ENCODE measurements at places on chromosomes 6 and 20.

- H3K27me3 ChIP-seq: peaks cover 5% of the 10 kb centered on the region
- H3K27ac ChIP-seq: no peak overlapping the region
- no peak overlapping the region for H3K4me3 ChIP-seq
- H3K4me1 ChIP-seq: no peaks in the 10 kb centered on the region
- H3K36me3 ChIP-seq: no peaks in the 10 kb centered on the region
Measured at GRCh38 chr20:52789716-52790115, 182.4 kb upstream of the TSHZ2 start.

- H3K27ac ChIP-seq: no peak overlapping the region
- no peaks in the 10 kb centered on the region for H3K4me1 ChIP-seq
- no peak overlapping the region for H3K4me3 ChIP-seq
- no peak for DNase-seq
- H3K27me3 ChIP-seq: peaks cover 20% of the 10 kb centered on the region
- H3K36me3 ChIP-seq: no peaks in the 10 kb centered on the region
Measured at GRCh38 chr20:59836767-59837166, 96.7 kb downstream of the SYCP2 start.

DNA sequence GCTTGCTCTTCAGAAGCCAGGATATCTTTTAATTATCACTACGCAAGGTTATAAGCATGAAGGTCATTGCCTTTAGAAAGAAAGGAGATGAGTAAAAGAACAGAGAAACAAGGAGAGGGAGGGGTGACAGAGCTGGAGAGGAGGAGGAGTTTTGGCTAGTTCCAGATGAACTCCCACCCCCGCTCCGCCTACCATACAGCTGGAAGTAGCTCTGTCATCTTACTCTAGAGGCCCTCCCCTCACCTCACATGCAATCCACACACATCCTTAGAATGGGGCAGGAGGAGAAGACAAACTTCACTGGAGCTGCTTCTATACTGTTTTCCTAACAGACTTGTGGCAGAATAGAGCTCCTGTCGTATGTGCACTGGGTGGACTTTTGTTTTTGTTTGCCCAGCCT, 144.7 kb downstream of the SCML4 start:
- no peak overlapping the region for H3K27ac ChIP-seq
- H3K27me3 ChIP-seq: peaks cover 3% of the 10 kb centered on the region
- H3K4me3 ChIP-seq: no peak overlapping the region
- H3K36me3 ChIP-seq: no peaks in the 10 kb centered on the region
- no peaks in the 10 kb centered on the region for H3K4me1 ChIP-seq

DNA sequence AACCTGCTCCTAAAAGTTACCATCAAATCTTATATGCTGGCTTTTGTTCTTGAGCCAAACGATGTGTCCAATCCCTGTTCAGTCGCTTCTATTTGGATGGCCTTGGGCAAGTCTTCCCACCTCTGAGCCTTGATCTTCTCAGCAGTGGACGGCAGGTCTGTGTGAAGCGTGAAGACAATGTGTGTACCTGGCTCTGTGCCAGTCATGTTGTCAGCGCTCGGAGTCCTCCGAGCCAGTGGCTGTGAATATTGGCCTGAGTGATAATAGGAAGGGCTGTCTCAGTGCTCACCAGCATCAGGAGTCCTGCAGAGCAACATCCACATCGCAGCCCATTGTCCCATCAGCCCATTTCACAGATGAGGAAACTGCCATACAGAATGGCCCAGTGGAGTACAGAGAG, 219.0 kb downstream of the CDC5L start:
- H3K4me3 ChIP-seq: no peak overlapping the region
- H3K27me3 ChIP-seq: no peaks in the 10 kb centered on the region
- H3K27ac ChIP-seq: no peak overlapping the region
- DNase-seq: no peak

DNA sequence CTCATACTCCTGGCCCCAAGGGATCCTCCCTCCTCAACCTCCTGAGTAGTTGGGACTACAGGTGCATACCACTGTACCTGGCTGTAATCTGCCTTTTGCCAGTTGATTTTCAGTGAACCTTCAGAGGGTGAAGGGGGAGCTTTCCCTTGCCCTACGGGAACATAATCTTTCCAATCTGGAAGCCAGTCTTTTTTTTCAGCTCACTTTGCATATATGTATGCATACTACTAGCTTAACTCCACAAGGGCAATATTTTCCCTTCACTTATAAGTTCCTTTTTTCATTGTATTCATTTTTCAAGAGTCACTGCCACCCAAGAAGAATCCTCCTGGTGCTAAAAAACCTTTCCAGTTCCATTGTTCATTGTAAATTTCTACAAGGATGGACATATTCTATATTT, 53.4 kb upstream of the GCM1 start:
- no peak for DNase-seq
- H3K4me3 ChIP-seq: no peak overlapping the region
- no peaks in the 10 kb centered on the region for H3K36me3 ChIP-seq
- H3K27me3 ChIP-seq: no peaks in the 10 kb centered on the region
- peaks cover 15% of the 10 kb centered on the region for H3K4me1 ChIP-seq
- H3K27ac ChIP-seq: no peak overlapping the region

- H3K36me3 ChIP-seq: no peaks in the 10 kb centered on the region
- no peaks in the 10 kb centered on the region for H3K4me1 ChIP-seq
- H3K4me3 ChIP-seq: no peak overlapping the region
- no peak overlapping the region for H3K27ac ChIP-seq
Measured at GRCh38 chr6:156449128-156449527, 328.1 kb upstream of the ARID1B start.

- H3K4me1 ChIP-seq: no peaks in the 10 kb centered on the region
- H3K27me3 ChIP-seq: peaks cover 6% of the 10 kb centered on the region
- DNase-seq: no peak
Measured at GRCh38 chr20:9884666-9885065, 45.8 kb upstream of the PAK5 start.

- H3K27me3 ChIP-seq: peaks cover 3% of the 10 kb centered on the region
- H3K27ac ChIP-seq: no peak overlapping the region
- no peaks in the 10 kb centered on the region for H3K36me3 ChIP-seq
- no peak for DNase-seq
- H3K4me3 ChIP-seq: no peak overlapping the region
- no peaks in the 10 kb centered on the region for H3K4me1 ChIP-seq
Measured at GRCh38 chr6:24619661-24620060, 26.3 kb downstream of the KIAA0319 start.

- H3K27ac ChIP-seq: no peak overlapping the region
- no peak for DNase-seq
- no peaks in the 10 kb centered on the region for H3K4me1 ChIP-seq
- no peak overlapping the region for H3K4me3 ChIP-seq
- H3K27me3 ChIP-seq: peaks cover 37% of the 10 kb centered on the region
Measured at GRCh38 chr6:150567823-150568383, 31.8 kb upstream of the PLEKHG1 start.

DNA sequence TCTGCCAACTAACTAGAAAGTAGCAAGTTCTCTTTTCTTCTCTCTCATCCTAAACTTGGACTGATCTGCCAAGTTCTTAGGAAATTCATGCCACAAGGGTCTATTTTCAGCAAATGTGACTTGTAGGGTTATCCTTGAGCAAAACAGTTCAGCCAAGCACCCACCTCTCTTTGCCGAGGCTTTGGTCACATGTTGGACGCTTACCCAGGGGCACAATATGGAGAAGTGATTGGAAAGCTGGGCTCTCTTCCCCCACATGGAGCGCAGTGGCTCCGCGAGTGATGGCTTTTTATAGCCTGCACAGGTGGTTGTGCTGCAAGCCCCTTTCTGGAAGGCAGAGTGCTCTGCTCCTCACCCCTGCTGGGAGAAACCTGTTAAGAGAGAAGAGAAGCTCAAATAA, 47.7 kb upstream of the FNDC1 start:
- peaks cover 12% of the 10 kb centered on the region for H3K4me1 ChIP-seq
- no peaks in the 10 kb centered on the region for H3K36me3 ChIP-seq
- no peak overlapping the region for H3K4me3 ChIP-seq
- DNase-seq: no peak

GRCh38 chr6:106156863-106157262, 70.7 kb downstream of the PRDM1 start:
- no peak overlapping the region for H3K27ac ChIP-seq
- peaks cover 17% of the 10 kb centered on the region for H3K4me1 ChIP-seq
- H3K4me3 ChIP-seq: no peak overlapping the region
- DNase-seq: no peak
- peaks cover 4% of the 10 kb centered on the region for H3K36me3 ChIP-seq
- no peaks in the 10 kb centered on the region for H3K27me3 ChIP-seq

- DNase-seq: no peak
- peak overlapping the region; percentile 62 for H3K27ac ChIP-seq
- H3K27me3 ChIP-seq: no peaks in the 10 kb centered on the region
- H3K36me3 ChIP-seq: peaks cover 5% of the 10 kb centered on the region
- peak overlapping the region; percentile 89 for H3K4me3 ChIP-seq
Measured at GRCh38 chr6:27141529-27142015, 105.9 kb upstream of the PRSS16 start.

DNA sequence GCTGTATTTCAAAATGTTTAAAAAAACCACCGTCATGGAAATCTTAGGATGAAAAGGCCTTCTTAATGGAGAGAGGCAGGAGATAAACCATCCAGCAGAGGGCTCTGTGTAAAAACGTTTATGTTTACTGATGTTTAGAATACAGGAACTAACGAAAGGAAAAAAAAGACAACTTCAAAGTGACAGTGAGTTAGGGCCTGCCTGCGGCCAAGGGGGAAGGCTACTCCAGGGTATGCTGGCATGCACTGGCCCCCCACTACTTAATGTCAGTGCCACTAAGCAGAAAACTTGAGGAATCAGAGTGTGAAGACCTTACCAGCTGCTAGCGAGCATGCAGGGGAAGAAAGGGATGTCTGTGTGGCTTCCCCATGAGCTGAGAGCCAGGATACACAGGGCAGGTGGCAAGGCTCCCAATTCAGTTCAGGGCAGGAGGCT, 47.7 kb downstream of the AKAP7 start:
- H3K4me3 ChIP-seq: no peak overlapping the region
- no peaks in the 10 kb centered on the region for H3K27me3 ChIP-seq
- H3K4me1 ChIP-seq: peaks cover 7% of the 10 kb centered on the region
- H3K27ac ChIP-seq: peak overlapping the region; percentile 69
- no peak for DNase-seq

DNA sequence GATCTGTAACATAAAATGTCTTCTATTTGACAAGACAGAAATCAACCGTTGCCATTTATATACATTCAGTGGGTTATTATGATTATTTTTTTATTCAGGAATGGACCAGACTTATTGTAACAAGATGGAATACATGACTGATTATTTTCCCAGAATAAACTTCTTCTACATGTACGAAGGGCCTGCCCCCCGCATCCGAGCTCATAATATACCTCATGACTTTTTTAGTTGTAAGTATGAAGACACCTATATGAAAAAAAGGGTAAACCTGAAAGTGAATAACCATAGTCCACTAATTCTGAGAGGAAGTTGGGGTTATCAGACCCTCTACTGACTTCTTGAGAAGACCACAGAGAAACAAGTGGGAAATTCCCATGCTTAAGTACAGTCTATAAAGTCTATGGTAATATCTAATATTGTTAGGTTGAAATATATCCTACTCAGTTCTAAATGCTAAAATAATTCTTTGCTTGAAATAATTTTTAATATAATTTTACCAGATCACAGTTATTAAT, 15.9 kb downstream of the OR2A4 start:
- peak; percentile 11 for DNase-seq
- H3K36me3 ChIP-seq: no peaks in the 10 kb centered on the region
- H3K27me3 ChIP-seq: peaks cover under 1% of the 10 kb centered on the region
- peaks cover 41% of the 10 kb centered on the region for H3K4me1 ChIP-seq

- no peak overlapping the region for H3K27ac ChIP-seq
- no peaks in the 10 kb centered on the region for H3K36me3 ChIP-seq
- no peaks in the 10 kb centered on the region for H3K4me1 ChIP-seq
- H3K27me3 ChIP-seq: peaks cover 7% of the 10 kb centered on the region
Measured at GRCh38 chr6:15674690-15675386, 12.0 kb upstream of the DTNBP1 start.

DNA sequence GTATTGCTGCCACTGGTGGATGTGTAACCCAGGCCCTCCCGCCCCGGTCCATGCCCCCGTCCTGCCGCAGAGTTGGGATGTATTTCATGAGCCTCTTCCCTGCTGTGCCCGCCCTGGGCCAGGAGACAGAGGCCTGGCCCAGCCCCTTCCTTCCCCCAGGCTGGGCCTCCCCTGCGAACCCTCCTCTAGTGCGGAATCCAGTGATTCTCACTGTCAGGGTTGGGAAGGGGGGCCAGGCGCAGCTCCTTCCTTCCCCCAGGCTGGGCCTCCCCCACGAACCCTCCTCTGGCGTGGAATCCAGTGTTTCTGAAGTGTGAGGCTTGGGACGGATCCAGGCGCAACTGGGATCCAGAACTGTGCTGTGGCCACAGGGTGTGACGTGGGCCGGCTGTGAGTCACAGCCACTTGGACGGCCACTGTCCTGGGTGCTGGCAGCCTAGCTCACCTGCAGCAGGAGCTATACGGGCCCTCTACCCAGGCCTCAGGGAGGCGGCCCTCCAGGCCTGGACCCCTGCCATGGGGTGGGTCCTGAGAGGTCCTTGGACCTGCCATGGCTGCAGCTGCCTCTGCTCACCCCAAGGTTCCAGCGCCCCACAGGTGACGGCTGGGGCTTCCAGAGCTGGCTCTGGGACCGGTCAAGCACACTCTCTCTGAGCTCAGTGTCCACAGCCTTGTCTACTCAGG, 28.3 kb downstream of the COL20A1 start:
- peaks cover 1% of the 10 kb centered on the region for H3K4me1 ChIP-seq
- DNase-seq: no peak
- H3K27me3 ChIP-seq: peaks cover 2% of the 10 kb centered on the region
- H3K27ac ChIP-seq: no peak overlapping the region
- H3K36me3 ChIP-seq: no peaks in the 10 kb centered on the region
- H3K4me3 ChIP-seq: no peak overlapping the region

DNA sequence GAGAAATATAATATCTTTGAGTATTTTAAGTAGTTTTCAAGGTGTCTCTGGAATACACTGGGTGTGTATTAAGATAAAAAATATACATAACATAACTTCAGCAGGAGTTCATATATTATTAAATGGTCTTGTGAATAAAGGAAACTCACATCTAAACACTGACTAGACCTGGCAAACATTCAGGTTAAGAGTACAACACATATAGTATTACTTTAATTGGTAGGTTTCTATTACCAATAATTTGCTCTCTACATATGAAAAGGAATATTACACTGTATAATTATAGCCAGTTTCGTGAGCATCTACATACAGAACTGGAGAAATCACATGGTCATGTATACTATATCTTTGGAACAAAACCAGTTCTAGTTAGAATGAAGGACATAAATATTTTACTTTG, 8.7 kb downstream of the NCOA5 start:
- no peak for DNase-seq
- no peak overlapping the region for H3K27ac ChIP-seq
- H3K4me1 ChIP-seq: peaks cover 44% of the 10 kb centered on the region
- no peaks in the 10 kb centered on the region for H3K27me3 ChIP-seq

DNA sequence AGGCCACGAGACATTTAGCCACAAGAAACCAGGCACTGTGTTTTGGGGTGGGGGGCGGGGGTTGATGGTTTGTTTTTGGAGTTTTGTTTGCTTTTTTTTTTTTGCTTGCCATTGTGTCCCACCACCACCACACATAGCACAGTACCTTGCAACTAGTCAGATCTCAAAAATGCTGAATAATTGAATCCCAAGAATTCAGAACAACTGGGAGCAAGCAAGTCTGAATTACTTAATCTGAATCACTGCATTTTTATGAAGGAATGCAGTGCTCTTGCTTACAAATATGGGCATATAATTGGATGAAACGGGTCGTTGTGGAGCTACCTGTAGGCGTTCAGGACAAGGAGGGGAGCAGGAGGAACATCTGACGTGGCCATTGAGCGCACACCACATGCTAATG, 151.5 kb upstream of the CDYL start:
- peaks cover 5% of the 10 kb centered on the region for H3K36me3 ChIP-seq
- no peaks in the 10 kb centered on the region for H3K4me1 ChIP-seq
- no peak overlapping the region for H3K4me3 ChIP-seq

Data from activated naive CD8-positive, alpha-beta T cell treated with anti-CD3 and anti-CD28 coated beads, Interleukin-2, amount 50 U/mL, for 24 hours (primary cell).